Umbilical cord (tissue), 2 donors: ENCODE measurements at places on chromosomes 3 and 15.

DNA sequence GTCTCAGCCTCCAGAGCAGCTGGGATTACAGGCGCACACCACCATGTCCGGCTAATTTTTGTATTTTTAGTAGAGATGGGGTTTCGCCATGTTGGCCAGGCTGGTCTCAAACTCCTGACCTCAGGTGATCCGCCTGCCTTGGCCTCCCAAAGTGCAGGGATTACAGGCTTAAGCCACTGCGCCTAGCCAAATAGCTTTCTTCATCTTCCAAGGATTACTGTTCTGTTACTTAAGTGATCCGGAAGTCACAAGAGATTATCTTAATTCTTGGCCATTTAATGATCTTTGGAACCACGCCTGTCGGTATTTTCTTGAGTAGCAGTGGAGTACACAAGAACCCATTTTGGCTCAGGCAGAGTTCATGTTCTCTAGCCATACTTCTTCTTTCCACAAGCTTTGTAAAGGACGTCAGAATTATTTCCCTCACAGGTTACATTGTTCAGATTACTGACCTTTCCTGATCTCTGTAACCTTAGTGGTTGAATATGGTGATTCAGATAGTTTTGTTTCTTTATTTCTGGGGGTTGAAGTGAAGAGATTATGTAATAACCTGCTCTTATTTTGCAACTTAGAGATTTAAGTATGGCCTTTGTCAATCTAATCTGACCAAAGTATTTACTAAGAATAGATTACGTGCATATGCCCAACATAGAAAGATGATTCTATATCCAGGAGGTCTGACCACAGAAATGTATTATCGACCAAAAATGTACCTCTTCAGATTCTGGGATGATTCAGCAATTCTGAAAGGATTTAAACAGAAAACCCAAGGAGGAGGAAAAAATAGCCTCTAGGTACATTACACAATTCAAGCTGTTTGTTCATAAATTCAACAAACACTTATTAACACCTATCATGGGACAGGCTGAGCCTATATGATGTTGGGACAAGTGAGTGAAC, 132.2 kb downstream of the GREM1 start:
- no peak for DNase-seq

DNA sequence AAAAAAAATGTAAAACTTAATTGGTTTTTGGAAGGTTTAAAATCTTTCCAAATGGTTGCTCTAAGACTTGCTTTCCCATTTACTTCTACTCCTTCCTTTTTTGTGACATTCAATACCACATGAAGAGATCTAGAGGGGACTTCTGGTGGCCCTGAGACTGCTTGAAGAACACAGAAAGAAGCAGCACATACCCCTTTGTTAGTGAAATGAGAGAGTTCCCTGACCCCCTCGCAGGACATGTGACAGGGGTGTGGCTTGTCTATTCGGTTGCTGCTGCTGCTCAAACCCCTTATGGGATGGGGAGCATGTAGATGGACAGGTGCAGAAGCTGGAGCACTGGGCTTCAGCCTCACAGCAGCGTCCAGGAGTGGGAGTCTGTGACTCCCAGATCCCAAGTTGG, 71.0 kb downstream of the ZMAT3 start:
- DNase-seq = no peak

GRCh38 chr3:198081421-198081844, 121.4 kb downstream of the LMLN start:
- no peak for DNase-seq

DNA sequence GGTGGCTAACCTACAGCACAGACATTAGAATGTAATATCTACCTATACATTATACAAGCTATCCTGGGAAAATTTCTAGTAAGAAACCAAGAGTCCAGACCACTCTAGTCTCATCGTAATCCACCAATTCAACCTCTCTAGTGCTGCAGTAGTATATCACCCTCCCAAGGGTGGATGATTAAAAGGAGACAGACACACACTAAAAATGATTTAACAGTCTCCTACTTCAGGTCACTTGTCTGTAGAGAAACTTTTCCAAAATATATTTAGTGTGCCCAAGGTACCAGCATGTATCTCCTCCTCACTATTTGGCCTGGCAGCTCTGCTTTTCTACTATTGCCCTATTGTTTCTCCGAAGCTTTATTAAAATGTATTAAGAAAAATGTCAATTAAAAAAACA, 45.0 kb downstream of the ZBTB20 start:
- DNase-seq = no peak

DNA sequence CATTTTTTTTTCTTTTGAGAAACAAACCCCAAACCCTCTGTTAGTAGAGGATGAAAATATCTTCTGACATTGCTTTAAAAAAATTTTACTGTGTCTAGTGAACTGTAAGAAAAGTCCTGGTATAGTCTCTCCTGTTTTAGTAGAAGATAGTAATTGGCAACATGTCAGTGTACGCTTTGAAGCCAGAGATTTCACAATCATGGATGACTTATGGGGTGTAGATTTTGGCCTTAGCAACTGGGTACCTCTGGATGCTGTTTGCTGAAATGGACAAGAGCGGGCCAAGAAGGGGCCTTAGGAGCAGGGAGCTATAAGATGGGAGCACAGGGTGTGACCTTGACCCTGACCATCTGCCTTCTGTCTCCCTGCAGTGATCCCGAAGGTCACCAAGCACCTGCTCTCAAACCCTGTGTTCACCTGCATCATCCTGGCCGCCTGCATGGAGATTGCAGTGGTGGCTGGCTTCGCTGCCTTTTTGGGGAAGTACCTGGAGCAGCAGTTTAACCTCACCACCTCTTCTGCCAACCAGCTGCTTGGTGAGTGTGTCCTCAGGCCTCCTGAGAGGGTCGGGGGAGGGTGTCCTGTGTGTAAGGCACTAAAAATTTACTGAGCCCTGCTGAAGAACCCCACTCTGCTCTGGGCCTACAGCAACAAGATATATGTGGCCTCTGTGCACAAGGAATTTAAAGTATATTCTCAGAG, 266.7 kb downstream of the SLCO3A1 start:
- peak; percentile 57 for DNase-seq

DNA sequence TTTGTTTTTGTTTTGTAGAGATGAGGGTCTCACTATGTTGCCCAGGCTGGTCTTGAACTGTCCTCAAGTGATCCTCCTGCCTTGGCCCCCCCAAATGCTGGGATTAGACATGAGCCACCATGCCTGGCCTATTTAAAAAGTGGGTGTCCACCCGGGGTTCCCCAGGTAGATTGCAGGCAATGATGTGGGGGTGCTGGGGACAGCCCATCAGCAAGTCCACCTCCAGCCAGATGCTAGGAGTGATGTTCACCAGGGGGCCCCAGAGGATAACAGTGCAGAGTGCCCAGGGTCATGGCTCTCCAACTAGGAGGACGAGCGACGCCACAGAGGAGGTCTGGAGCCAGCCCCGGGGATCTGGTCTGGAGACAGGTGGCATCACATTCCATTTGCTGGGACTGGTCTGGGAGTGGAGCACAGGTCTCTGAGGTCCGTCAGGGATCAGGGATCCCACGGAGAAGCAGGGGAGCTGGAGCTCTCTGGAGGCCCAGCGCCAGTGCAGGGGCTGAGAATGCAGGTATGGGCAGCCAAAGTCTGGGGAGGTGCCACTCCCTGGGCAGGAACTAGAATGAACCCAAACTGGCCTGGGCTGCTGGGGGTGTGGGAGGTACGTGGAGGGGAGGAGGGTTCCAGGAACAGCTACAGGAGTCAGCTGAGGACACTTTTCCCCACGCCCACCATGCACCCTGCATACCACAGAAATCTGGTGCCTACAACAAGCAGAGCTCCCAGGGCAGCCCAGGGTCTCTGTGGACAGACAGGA, 51.2 kb upstream of the PCSK6 start:
- no peak for DNase-seq
